ENCODE measurements at places on chromosomes 12 and 14.

GRCh38 chr12:26196421-26196716, 996 bp downstream of the SSPN start:
- DNase-seq: no peak

- DNase-seq: no peak
These were observed 145.0 kb downstream of the SAMD4A start for GRCh38 chr14:54711812-54712464.

DNA sequence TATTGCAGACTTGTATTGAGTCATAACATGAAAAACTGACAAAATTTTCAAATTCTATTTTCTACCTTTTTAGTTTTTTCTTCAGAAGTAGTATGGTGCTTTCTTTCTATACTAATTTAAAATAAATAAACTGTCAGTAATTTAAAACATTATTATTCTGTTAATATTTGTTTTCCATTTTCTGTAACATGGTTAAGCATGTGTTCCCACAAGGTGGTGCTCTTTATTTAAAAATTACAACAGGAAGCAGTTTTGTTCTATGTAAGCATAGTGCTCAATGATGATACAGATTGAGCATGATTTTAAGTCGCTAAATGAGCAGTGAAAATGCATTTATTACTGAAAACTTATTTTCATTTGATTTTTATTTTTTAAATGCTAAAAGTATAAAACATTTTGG, 114.6 kb downstream of the PPFIA2 start:
- no peak for DNase-seq

- no peak for DNase-seq
These were observed 5.8 kb downstream of the PPP1R12A start for GRCh38 chr12:79929065-79929464.

DNA sequence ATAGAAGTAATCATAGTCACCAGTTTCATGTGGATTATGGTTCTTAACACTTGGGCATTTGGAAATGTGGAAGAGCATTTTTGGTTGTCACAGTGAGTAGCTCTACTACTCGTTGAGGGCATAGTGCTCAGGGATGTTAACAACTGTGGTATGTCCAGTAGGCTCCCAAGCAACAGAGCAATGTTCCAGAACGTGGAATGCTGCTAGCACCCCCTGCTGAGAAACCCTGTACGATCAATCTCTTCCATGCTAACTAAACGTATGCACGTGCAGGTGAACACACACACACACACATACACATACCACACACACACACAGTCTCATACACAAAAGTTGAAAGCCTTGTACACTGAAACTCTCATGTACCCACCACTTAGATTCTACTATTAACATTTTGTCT, 16.6 kb upstream of the GNPTAB start:
- DNase-seq: no peak

GRCh38 chr14:22883173-22883976, at the start of gene REM2:
REM2 (plus strand) TSS chr14:22883222; CDS start chr14:22883288, 66 bp downstream.
- DNase-seq: no peak

GRCh38 chr12:101634724-101635123, 40.0 kb downstream of the MYBPC1 start:
- DNase-seq: no peak

- DNase-seq: peak; percentile 2
These were observed 26.2 kb downstream of the ZCRB1 start for GRCh38 chr12:42299392-42300308.

DNA sequence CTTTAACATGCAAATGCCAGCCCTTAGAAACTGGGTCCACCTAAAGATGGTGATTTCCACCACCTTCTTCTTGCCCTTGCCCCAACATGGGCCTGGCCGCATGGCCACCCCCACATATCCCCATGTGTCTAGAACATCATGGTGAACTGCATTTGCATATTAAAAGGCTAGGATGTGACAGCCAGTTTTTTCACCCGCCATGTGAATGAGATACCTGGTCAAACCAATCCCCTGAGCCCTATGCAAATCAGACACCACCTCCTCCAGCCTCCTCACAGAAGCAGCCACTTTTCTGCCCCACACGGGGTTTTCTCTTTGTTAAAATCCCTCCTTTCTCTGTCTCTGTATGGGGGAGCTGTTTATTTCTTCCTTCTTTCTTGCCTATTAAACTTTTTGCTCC, 1322.5 kb downstream of the FSCB start:
- no peak for DNase-seq

DNA sequence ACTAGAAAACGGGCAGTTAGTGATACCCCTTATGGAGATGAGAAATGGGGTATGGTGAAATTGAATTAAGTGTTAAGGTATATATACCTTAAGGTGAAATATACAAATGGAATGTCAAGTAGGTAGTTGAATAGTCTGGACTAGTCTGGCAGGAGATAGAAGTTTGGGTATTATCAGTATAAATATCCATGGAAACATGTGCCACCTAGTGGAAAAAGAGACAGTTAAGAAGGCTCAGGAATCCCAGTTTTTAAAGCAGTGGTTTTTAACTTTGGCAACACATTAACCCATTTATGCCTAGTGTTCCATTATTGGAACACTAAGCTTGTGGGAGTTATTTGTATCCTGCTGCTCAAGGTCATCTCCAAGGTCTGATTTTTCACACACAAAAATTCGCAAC, 38.6 kb upstream of the TPH2 start:
- DNase-seq: no peak

- DNase-seq: no peak
These were observed 58.8 kb downstream of the PPP2R5C start for GRCh38 chr14:101820283-101820798.

GRCh38 chr14:79487632-79488031, 723.7 kb downstream of the DIO2 start:
- DNase-seq: no peak

DNA sequence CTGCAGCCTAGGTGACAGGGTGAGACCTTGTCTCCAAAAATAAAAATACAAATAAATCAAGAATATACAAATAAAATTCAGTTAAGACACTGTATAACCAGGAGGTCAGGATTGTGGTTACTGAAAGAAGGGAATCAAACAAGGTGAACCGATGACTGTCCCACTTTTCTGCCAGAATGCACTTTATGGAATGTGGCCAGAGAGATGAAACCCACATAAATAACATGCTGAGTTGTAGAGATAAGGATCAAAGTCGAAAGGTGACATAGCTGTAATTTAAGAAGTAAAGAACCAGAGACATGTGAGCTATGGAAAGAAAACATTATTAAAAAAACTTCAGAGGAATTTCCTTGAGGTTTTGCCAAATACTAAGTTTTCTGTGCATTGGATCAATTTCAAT, 1098.2 kb upstream of the USP15 start:
- DNase-seq: no peak

DNA sequence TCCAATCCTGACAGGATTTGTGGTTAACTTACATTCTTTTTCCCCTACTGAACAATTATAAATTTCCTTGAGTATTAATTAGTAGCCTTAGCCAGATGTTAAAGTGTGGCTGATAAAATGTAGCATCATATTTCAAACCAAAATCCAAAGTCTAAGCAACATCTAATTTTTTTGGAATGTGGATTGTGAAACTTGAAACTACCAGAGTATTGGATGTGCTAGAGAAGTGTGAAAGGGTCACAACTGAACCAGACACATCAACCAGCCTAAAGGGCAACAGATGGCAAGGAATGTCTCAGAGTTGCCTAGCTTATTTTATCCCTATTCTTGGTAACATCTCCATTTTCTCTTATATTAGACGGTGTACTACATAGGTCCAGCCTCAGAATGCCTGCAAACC, 153.1 kb upstream of the DCN start:
- DNase-seq: no peak

- DNase-seq: no peak
These were observed 192.3 kb downstream of the NUAK1 start for GRCh38 chr12:105946493-105946901.

DNA sequence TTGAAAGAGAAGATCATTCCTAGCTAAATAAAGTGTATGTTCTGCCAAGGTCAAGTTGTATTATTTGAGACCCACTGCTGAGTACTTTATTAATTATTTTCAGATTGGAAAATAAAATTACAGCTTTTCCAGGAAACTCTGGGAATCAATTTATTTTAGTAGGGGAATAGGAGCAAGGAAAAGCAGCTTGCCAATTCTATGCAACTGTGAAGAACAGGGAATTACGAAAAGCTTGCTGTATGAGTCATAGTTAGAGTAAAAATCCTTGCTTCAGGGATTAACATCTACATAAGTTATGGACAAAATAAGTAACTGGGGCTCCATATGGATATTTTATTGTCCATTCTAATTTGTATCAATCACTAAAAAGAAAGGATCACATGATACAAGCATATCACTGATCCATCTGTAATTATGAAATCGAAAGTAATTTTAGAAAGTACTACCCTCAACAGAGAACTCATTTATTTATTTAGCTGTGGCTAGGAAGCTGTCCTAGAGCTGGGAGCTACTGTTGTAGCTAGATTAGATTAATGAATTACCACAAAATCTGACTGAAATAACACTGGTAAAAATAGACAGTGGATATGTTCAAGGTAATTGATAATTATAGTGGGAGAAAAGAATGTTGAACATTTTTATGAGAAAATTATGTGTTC, 303.5 kb upstream of the NPAS3 start:
- DNase-seq: no peak

- no peak for DNase-seq
These were observed 29.7 kb upstream of the NR2C1 start for GRCh38 chr12:95102916-95103671.

DNA sequence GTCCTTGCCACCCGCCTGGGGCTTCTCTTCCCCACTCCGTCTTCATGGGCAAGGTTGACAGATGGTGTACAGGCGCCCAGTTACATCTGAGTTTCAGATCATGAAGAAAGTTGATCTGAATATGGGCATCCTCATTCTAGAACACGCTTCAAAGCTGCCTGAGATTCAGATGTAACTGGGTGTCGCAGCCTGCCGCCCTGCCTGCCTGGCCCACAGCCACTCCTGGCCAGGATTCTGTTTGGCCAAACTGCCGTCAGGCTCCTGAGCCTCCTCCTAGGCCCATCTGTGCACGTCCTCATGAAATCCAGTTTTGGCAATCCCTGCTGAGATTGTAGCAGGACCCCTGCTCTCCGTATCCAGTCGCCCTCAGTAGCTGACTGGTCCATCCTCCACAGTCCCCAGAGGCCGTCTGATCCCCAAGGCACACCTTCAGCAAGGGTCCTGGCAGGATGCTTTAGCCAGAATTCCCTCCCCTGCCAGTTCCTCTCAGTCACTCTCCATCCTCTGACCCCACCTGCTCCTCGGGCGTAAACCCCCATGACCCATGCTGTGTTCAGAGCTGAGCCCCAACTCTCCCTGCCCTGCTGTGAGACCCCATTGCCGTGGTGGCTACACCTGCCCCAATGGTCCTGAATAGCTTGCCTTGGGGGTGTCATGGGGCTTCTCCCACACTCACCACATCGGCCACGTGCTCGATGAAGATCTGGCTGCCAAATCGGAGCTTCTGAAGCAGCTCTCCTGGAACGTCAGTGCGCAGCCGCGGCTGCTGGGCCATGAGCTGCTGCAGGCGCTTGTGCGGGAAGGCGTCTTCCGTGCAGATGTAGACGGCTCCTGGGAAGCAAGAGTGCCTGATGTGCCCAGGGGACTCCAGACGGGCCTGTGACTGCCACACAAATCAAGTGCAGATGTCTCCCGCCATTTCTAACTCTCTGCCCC, 12.5 kb downstream of the XRCC3 start:
- no peak for DNase-seq

GRCh38 chr12:85681333-85681732, 154.9 kb downstream of the RASSF9 start:
- DNase-seq: no peak

- DNase-seq: no peak
These were observed 2.3 kb downstream of the TBX5 start for GRCh38 chr12:114403690-114404066.

DNA sequence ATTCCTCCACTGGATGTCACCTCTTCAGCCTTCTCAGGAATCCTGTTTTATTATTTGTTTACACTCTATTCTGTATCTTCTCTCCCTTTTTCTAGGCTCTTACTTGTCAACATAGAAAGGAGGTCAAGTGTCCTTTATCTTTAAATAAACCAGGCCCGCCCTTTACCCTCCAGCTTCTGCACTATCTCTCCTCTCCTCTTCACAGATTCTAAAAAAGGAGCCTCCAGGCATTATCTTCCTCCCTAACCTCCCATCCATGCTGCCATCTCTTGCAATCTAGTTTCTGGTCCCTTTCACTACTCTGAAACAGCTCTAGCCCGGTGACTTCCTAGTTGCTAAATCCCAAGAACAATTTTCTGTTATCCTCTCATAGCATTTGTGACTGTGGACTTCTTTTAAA, 24.1 kb upstream of the ARID2 start:
- no peak for DNase-seq

DNA sequence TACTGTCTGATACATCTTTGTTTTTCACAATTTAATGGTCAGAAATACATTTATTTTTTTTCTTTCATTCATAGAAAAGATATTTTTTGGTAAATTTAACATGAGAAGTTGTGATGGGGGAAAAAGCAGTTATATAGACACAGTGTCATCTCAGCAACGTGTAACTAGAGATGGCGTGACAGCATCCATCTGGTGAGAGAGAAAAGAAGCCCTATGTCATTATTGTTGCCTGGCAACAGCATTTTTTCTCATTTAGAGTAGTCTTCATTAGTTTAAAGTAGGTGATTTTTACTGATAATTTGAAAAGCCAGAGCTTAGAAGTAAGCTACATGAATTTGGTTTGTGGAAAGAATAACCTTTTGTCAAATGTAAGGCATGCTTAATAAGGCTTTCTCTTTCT, 128.6 kb downstream of the ACSS3 start:
- no peak for DNase-seq

- no peak for DNase-seq
These were observed 7.8 kb downstream of the LHX5 start for GRCh38 chr12:113463746-113464451.

- no peak for DNase-seq
These were observed 22.3 kb downstream of the SLC38A4 start for GRCh38 chr12:46803517-46803916.

DNA sequence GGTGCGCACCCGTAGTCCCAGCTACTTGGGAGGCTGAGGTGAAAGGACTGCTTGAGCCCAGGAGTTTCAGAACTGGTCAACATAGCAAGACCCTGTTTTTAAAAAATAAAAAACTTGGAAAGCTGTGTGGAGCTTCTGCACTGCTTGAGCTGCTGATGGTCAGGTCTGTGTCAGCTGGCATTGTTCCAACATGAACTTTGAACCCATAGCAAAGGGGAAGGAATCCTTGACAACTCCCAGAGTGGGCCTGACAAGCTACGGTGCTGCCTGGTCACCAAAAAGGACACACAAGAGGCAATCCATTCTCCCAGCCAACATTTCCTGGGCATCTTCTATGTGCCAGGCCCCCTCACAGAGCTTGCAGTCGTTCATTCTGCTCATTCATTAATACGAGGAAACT, 16.4 kb upstream of the LTBP2 start:
- no peak for DNase-seq

DNA sequence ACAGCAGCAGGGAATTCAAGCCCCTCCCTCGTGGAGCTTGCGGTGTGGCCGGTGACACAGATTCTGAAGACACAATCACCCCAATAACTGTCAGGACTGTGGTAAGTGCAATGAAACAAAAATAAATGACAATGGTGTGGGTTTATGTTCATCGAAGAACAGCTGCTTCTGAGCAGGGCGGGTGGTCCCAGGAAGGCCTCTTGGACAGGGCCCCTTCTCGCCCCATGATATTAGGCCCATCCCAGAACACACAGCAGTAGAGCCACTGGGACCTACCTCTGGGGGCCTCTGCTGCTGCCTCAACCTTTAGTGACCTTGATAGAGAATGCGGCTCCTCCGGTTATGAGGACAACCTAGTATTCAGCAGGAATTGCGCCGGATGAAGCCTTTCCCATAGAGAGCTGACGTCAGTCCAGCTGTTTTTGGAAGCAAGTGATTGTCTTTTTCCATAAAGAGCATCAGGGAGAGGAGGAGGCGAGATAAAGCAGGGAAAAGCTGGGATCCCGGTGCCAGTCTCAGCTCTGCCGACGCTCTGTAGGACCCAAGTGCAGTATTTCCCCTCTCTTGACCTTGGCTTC, 84.1 kb upstream of the BCL11B start:
- no peak for DNase-seq

All from activated CD8-positive, alpha-beta memory T cell treated with anti-CD3 and anti-CD28 coated beads for 1 hour (primary cell).